ENCODE measurements at places on chromosomes 7 and 10.
A peak's percentile ranks its signal among the peaks of the same experiment; 100 is the strongest.

DNA sequence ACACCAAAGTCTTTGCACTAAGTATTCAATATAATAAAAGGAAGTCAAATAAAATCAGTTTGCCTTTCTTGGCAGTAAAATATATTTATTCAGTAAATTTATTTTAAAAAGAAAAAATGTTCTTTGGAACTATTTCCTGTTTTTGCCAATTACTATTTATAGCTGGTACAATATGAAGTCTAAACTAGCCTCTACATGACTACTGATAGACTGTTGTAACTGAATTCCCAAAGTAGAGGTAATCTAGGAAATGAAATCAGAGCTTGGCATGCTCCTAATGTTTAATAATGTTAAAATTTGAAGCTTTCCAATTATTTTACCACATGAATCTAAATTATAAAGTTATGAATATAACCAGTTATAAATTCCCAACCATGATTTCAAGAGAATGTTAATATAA is 385.5 kb downstream of the SEMA3D start:
- no peaks in the 10 kb centered on the region for H3K27me3 ChIP-seq
- H3K4me1 ChIP-seq: no peaks in the 10 kb centered on the region
- H3K36me3 ChIP-seq: no peaks in the 10 kb centered on the region
- no peak for DNase-seq
- no peak overlapping the region for H3K27ac ChIP-seq
- H3K4me3 ChIP-seq: no peak overlapping the region

- H3K27me3 ChIP-seq: no peaks in the 10 kb centered on the region
- no peaks in the 10 kb centered on the region for H3K4me1 ChIP-seq
- no peak overlapping the region for H3K4me3 ChIP-seq
- H3K36me3 ChIP-seq: no peaks in the 10 kb centered on the region
- no peak for DNase-seq
These were observed 269.3 kb downstream of the BICC1 start for GRCh38 chr10:58781873-58782488.

- H3K27me3 ChIP-seq: no peaks in the 10 kb centered on the region
- H3K36me3 ChIP-seq: no peaks in the 10 kb centered on the region
- no peak for DNase-seq
- H3K4me1 ChIP-seq: peaks cover 37% of the 10 kb centered on the region
These were observed 3.6 kb downstream of the CCNY start for GRCh38 chr10:35339942-35340341.

- H3K4me1 ChIP-seq: peaks cover 13% of the 10 kb centered on the region
- H3K4me3 ChIP-seq: peak overlapping the region; percentile 96
- DNase-seq: no peak
- H3K36me3 ChIP-seq: no peaks in the 10 kb centered on the region
These were observed 1.2 kb upstream of the PAOX start for GRCh38 chr10:133377818-133378250.

DNA sequence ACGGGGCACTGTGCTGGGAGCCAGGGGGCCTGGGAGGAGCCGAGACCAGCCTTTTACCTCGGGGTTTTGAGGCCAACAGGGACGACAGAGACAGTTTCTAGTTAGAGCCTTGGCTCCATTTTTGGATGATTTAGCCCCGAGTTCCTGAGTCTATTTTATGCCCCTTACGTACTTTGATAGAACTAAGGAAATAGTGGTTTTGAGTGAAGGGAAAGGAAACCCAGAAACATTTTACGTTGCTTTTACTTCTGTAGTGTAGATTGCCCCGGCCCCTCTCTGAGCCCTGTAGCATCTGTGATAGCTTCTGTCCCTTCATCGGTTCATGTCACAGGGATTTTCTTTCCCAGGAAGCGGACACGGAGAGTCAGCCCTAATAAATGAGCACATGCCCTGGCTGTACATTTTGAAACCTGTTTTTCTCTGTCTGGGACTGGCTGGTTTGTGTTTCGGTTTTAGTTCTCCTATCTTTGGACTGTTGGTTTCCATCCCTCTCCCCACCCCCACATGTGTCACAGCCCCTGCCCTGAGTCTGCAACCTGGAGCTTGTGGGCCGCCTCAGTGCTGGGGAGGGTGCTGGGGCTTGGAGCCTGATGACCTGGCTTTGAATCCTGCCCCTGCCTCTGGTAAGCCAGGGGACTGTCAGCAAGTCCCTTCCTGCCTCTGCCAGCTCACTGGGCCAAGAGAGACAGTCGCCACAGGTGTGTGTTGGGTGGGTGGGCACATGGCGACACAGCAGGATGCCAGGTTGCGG is 6.9 kb upstream of the ORAI2 start:
- H3K27me3 ChIP-seq: no peaks in the 10 kb centered on the region
- H3K36me3 ChIP-seq: no peaks in the 10 kb centered on the region
- H3K4me1 ChIP-seq: peaks cover 56% of the 10 kb centered on the region
- peak; percentile 62 for DNase-seq
- peak overlapping the region; percentile 98 for H3K27ac ChIP-seq

- DNase-seq: no peak
- no peaks in the 10 kb centered on the region for H3K27me3 ChIP-seq
- no peaks in the 10 kb centered on the region for H3K36me3 ChIP-seq
- H3K4me3 ChIP-seq: no peak overlapping the region
These were observed 1066.1 kb upstream of the SORCS1 start for GRCh38 chr10:108230478-108231170.

GRCh38 chr7:141335164-141335563 is 216.0 kb upstream of the AGK start:
- no peak overlapping the region for H3K27ac ChIP-seq
- no peak for DNase-seq
- no peak overlapping the region for H3K4me3 ChIP-seq
- no peaks in the 10 kb centered on the region for H3K4me1 ChIP-seq

DNA sequence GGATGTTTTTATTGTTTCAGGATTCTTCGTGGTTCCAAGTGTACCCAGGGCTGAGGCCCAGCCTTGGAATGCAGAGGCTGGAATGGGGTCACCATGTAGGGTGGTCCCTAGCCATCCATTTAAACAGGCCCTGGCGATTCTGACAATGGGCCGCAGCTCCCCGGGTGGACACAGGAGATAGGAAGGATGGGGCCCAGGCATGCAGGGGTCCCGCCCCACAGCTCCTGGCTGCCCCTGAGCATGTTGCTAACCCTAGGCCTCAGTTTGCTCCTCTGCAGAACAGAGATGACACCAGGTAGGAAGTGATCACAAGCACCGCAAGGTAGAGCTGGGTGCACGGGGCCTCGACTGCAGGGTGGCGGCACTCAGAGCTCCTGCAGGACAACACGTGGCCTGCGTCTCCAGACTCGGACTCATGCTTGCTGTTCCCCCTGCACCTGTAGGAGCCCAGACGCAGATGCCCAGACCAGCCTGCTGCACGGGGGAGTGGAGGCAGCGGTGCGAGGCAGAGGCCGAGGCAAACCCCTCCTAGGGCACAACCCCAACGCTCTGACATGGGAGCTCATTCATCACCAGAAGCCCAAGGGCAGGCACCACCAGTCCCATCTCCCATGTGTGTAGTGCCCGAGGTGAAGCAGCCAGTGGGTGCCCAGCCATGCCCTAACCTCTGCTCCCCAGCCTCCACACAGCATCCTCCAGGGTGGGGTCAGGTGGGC is 25.5 kb downstream of the VIPR2 start:
- no peaks in the 10 kb centered on the region for H3K4me1 ChIP-seq
- no peak for DNase-seq
- H3K27ac ChIP-seq: no peak overlapping the region
- no peaks in the 10 kb centered on the region for H3K27me3 ChIP-seq
- no peak overlapping the region for H3K4me3 ChIP-seq
- no peaks in the 10 kb centered on the region for H3K36me3 ChIP-seq

DNA sequence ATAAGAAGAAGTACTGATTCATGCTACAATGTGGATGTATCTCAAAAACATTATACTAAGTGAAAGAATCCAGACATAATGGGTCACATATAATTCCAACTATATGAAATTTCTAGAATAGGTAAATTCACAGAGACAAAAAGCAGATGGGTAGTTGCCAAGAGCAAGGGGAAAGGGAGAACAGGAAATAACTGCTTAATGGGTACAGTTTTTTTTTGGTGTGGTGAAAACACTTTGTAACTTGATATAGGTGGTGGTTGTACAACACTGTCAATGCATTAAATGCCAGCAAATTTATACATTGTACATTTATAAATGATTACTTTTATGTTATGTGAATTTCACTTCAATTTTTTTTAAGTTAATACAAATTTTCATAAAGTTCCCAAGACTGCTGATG is 19.4 kb upstream of the LRRN3 start:
- no peaks in the 10 kb centered on the region for H3K36me3 ChIP-seq
- no peak overlapping the region for H3K4me3 ChIP-seq
- H3K27ac ChIP-seq: no peak overlapping the region
- H3K4me1 ChIP-seq: no peaks in the 10 kb centered on the region
- no peak for DNase-seq
- H3K27me3 ChIP-seq: no peaks in the 10 kb centered on the region

DNA sequence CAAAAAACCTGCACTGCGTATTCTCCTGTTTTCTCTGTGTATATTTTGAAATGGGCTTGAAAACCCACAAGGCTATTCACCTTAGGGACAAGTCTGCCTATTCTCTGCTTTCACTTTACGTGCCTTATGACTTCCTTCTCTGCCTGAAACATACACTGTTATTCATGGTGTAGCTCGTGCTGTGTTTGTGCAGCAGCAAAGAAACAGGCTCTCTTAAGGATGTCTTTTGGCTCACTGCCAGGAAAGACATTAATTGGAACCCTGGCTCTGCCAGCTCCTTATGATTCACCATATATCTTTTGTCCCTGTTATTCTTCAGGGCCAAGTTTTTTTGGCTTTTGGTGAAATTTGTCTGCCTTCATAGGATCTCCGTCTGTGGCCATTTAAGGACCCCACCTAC is 92.4 kb downstream of the TMEM106B start:
- no peaks in the 10 kb centered on the region for H3K27me3 ChIP-seq
- H3K36me3 ChIP-seq: no peaks in the 10 kb centered on the region
- no peak for DNase-seq
- H3K4me1 ChIP-seq: no peaks in the 10 kb centered on the region
- H3K4me3 ChIP-seq: no peak overlapping the region

DNA sequence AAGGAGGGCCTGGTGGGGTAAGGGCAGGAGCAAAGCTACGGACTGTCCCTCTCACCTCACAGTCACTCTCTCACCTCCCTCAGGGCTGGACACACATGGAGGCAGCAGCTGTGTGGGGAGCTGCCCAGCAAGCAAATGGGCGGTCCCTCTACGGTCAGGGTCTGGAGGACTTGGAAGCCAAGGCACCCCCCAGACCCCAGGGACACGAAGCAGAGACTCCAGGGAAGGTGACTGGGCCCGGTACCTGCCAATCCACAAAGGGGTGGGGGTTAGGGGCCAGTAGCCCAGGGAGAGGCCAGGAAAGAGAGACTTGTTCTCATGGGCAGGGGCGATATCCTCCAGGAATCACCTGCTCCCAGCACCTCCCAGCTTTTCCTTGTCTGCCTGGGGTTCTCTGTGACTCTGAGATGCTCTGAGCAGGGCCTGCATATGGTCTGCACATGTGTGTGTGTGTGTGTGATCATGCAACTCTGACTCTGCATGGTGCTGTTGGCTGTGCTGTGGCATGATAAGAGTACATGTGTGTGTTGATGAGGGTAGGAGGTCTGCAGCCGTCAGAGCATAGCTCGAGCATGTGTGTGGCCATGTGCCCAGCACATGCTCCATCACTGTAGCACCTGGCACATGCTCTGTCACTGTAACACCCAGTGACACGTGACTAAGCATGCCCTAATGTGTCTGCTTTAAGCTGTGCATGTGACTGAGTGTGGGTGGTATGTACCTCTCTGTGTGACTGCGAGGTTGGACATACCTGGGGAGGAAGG is 4.6 kb upstream of the LDB3 start:
- H3K27ac ChIP-seq: no peak overlapping the region
- H3K4me3 ChIP-seq: no peak overlapping the region
- no peaks in the 10 kb centered on the region for H3K36me3 ChIP-seq
- no peaks in the 10 kb centered on the region for H3K27me3 ChIP-seq
- no peak for DNase-seq

DNA sequence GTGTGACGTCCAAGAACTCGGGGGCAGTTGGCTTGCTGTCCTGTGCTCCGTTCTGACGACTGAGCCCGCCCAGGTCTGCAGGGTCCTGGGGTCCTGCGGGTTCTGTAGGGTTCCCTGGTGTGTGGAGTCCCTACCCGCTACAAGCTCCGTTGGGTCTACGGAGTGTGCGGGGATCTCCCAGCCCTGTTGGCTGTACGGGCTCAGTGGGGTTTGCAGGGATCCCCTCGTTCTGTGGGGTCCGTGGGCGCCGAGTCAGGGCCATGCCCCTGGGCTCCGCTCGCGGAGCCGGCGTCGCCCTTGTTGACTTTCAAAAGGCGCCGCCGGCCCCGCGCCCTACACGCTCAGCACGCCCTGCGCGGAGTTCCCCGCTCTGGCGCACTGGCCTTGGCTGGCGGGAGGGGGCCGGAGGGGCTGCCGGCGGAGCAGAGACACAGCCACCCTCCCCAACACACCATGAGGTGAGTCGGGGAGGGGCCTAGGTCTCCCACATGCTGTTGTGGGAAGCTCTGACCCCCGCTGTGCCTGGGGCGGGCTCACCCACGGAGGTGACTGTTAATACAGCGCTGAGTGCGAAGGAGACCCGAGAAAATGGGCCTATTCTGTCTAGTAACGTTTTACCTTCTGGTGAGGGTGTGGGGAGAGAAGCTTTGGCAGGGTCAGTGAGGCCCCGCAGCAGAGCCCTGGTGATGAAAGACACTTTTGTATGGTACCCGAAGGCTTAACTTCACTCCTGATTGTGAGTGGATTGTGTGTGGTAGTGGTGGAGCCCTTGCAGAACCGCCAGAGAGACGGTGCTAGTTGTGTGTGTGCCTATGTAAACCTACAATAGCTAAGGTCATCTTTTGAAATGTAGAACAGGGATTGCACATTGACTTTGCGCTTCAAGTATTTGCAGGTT is 8.1 kb downstream of the TASOR2 start:
- H3K36me3 ChIP-seq: no peaks in the 10 kb centered on the region
- peak; percentile 33 for DNase-seq
- no peak overlapping the region for H3K27ac ChIP-seq
- peak overlapping the region; percentile 39 for H3K4me3 ChIP-seq

DNA sequence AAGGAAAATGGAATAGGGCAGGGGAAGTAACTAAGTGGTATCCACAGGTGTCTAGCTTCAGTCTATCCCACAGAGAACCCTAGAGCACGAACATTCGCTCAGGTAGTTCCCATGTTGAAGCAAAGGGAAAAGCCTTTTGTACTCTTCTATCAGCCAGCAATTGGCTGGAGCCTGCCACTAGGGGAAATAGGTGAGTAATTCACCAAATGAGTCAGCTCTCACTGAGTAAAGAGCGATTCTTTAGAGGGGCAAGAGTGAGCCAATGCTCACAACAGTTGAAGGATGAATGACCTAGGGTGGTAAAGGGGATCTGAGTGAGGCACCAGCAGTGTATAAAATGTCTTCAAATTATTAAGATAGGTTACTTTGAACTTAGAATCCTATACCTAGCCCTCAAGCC is 94.1 kb upstream of the ZNF800 start:
- no peak overlapping the region for H3K27ac ChIP-seq
- no peak for DNase-seq
- H3K27me3 ChIP-seq: no peaks in the 10 kb centered on the region
- no peaks in the 10 kb centered on the region for H3K36me3 ChIP-seq
